ENCODE measurements at places on chromosomes 4 and X.

- no peaks in the 10 kb centered on the region for H3K36me3 ChIP-seq
- H3K27me3 ChIP-seq, result no peaks in the 10 kb centered on the region
- no peak overlapping the region for H3K4me3 ChIP-seq
- DNase-seq, result no peak
Observed at GRCh38 chr4:128528793-128529553, 241.4 kb upstream of the PGRMC2 start.

- no peaks in the 10 kb centered on the region for H3K27me3 ChIP-seq
- no peaks in the 10 kb centered on the region for H3K4me1 ChIP-seq
- no peaks in the 10 kb centered on the region for H3K36me3 ChIP-seq
- no peak overlapping the region for H3K27ac ChIP-seq
- H3K4me3 ChIP-seq, result no peak overlapping the region
Observed at GRCh38 chr4:173420324-173420752, 21.4 kb upstream of the SCRG1 start.

DNA sequence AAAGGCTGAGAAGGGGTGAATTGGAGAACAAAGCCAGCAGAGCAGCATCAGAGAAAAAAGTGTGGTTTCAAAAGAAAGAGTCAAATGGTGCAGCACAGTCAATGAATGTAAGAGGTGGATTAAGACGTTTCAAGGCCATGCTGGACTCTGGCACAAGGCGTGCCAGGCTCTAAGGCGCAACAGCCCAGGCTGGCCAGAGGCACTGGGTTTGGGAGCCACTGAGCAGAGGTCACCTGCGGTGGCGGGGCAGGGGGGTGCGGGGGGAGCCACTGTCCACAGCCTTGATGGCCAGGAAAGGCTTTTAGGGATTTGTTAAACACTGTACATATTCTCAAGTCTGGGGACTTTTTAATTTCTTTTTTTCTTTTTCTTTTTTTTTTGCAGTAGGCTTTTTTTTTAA is 222.5 kb upstream of the FAT1 start:
- no peak for DNase-seq
- no peak overlapping the region for H3K27ac ChIP-seq
- peaks cover 25% of the 10 kb centered on the region for H3K27me3 ChIP-seq
- no peaks in the 10 kb centered on the region for H3K36me3 ChIP-seq
- peaks cover 4% of the 10 kb centered on the region for H3K4me1 ChIP-seq
- no peak overlapping the region for H3K4me3 ChIP-seq

GRCh38 chrX:132795181-132795580 is 163.2 kb downstream of the HS6ST2 start:
- no peak for DNase-seq
- no peaks in the 10 kb centered on the region for H3K27me3 ChIP-seq
- H3K27ac ChIP-seq, result no peak overlapping the region
- no peaks in the 10 kb centered on the region for H3K4me1 ChIP-seq
- H3K4me3 ChIP-seq, result no peak overlapping the region

DNA sequence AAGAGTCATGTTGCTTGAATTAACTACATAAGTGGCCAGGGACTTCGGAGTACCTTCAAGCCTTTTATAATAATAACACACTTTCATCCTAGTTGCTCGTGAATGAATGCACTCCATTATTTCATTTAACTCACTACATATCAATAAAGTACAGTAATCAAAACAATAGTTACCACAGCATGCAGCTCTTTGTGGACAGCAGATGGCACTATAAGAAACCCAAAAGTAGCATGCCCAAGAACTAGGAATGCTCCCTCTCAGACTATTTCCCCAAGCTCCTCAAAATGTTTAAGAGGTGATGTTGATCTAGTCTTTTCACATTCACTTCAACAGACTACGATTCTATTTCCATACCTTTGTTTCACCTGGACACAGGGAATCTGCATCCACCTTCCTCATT is 500.8 kb upstream of the DIAPH2 start:
- H3K4me1 ChIP-seq, result no peaks in the 10 kb centered on the region
- no peaks in the 10 kb centered on the region for H3K36me3 ChIP-seq
- H3K4me3 ChIP-seq, result no peak overlapping the region
- no peaks in the 10 kb centered on the region for H3K27me3 ChIP-seq

- no peaks in the 10 kb centered on the region for H3K4me1 ChIP-seq
- no peaks in the 10 kb centered on the region for H3K27me3 ChIP-seq
- H3K4me3 ChIP-seq, result no peak overlapping the region
- H3K36me3 ChIP-seq, result no peaks in the 10 kb centered on the region
- H3K27ac ChIP-seq, result no peak overlapping the region
- DNase-seq, result no peak
Observed at GRCh38 chrX:102063445-102064074, 61.9 kb upstream of the TCEAL2 start.

DNA sequence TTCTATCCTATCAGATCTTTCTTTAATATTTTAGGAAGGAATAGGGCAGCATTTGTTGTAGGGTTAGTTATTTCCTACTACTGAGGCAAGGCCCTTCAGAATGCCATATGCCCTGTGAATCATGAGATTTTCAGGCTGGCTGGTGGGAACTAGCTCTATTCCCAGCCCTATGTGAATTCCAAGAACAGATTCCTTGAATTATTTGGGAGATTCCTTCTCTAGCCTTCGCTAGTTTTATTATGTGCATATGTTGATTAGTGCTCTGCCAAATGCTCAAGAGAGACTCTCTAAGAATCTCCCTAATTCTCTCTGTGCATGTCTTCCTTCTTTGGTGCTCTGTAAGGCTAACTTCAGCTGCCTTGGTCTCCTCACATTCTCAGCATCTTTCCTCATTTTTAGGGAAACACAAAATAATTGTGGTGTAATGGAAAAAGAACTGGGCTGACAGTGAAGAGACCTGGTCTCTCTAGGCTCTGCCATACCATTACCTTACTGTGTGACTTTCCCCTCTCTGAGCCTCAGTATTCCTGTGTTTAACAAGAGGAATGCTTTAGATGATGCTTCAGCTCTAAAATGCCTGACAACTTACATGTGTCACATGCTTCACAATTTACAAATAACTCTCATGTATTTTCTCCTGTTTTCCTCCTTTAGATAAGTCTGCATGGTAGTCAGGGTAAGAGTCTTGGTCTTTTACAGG is 79.7 kb downstream of the VMA21 start:
- no peak overlapping the region for H3K27ac ChIP-seq
- no peak overlapping the region for H3K4me3 ChIP-seq
- no peak for DNase-seq
- no peaks in the 10 kb centered on the region for H3K4me1 ChIP-seq
- H3K36me3 ChIP-seq, result no peaks in the 10 kb centered on the region

- no peak overlapping the region for H3K4me3 ChIP-seq
- H3K36me3 ChIP-seq, result no peaks in the 10 kb centered on the region
- DNase-seq, result no peak
Observed at GRCh38 chrX:108702530-108702929, 33.8 kb downstream of the IRS4 start.

GRCh38 chr4:84058201-84058600 is 440.9 kb downstream of the NKX6-1 start:
- no peaks in the 10 kb centered on the region for H3K27me3 ChIP-seq
- no peak overlapping the region for H3K4me3 ChIP-seq
- H3K4me1 ChIP-seq, result no peaks in the 10 kb centered on the region
- H3K36me3 ChIP-seq, result no peaks in the 10 kb centered on the region

DNA sequence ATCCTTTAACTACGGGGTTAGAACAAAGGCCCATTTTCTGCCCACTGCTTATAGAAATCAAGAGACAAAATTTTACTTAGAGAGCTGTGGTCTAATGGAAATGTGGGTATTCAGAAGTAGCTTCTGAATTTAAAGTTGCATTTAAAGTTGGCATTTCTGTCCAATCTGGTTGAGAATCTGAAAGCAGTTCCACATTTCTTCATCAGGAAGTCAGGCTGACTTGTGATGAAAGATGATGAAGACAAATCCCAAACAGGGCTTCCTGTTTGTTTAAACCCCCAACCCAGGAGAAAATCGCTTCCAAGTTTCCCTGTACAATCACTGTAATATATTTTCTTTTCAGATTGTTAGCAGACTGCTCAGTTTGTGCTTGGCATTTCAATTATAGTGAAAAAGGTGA is 345.3 kb downstream of the SPRY1 start:
- no peak overlapping the region for H3K27ac ChIP-seq
- H3K4me1 ChIP-seq, result no peaks in the 10 kb centered on the region
- H3K36me3 ChIP-seq, result no peaks in the 10 kb centered on the region
- DNase-seq, result no peak
- no peaks in the 10 kb centered on the region for H3K27me3 ChIP-seq

- H3K36me3 ChIP-seq, result no peaks in the 10 kb centered on the region
- H3K27ac ChIP-seq, result no peak overlapping the region
- H3K27me3 ChIP-seq, result peaks cover 16% of the 10 kb centered on the region
- DNase-seq, result no peak
- no peak overlapping the region for H3K4me3 ChIP-seq
- no peaks in the 10 kb centered on the region for H3K4me1 ChIP-seq
Observed at GRCh38 chrX:136166221-136166855, 19.0 kb downstream of the FHL1 start.

- H3K4me1 ChIP-seq, result no peaks in the 10 kb centered on the region
- DNase-seq, result no peak
- no peak overlapping the region for H3K27ac ChIP-seq
Observed at GRCh38 chr4:149498246-149498645, 317.4 kb downstream of the IQCM start.

- no peak for DNase-seq
- no peak overlapping the region for H3K27ac ChIP-seq
Observed at GRCh38 chrX:96147681-96148080, 537.0 kb upstream of the DIAPH2 start.

- no peaks in the 10 kb centered on the region for H3K27me3 ChIP-seq
- no peak for DNase-seq
- H3K36me3 ChIP-seq, result no peaks in the 10 kb centered on the region
- H3K27ac ChIP-seq, result no peak overlapping the region
- H3K4me1 ChIP-seq, result no peaks in the 10 kb centered on the region
Observed at GRCh38 chrX:147183161-147183560, 368.6 kb upstream of the CXorf51A start.

Measured in K562 (cell line).